ENCODE measurements at places on chromosomes 5 and 9.

DNA sequence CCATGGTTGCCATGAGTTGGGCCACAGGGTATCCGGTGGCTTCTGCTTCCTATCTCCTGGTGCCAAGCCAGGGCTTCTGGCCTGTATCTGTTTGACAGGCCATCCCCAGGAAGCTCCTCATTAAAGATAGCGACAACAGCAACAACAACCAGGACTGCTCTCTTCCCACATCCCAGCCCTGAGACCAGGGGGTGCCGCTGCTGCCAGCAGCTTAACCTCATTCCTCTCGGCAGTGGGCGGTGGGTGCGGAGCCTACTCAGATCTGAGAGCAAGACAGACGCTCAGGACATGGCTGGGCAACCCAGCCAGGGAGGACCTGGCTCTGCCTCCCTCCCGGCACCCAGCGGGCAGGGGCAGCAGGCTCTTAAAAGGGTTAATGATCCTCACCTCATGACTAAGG, 98.3 kb downstream of the PSD2 start:
- no peak for DNase-seq

DNA sequence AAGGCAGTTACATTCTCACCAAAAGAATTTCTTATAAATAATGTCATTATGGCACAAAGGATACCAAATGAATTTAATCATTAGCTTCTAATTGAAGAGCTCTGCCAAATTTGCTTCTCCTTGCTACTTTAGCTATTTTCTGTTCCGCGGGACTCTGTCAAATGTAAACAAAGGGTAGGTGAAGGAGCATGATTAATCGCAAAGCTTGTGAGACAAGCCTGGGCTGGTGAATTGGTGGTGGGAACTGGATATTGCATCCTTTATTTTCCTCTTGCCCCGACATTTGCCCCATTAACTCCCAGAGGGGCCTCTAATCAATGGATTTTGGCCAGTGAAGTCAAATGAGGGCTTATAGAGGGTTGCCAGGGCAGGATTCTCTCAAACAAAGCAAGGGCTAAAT, 234.2 kb upstream of the RFX3 start:
- no peak for DNase-seq

DNA sequence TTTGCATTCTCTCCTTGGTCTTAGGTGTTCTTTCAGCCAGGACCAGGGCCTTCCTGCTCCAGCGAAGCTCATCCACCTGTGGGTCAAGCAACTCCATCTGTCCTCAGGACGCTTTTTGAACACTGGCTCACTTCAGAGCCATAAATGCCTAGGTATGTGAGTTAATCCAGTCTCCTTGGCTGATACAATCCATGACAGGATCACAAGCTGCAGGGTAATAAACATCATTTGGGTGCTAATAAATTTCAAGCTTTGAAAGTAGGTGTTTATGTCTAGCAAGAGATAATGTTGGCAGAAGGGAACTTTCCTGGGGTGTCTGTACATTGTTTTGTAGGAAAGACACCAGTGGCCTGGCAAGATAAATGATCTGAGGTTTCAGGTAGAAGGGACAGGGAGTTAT, 159.2 kb upstream of the TUT7 start:
- DNase-seq = no peak

- no peak for DNase-seq
Observed at GRCh38 chr5:170628028-170628427, 124.2 kb downstream of the KCNIP1 start.

GRCh38 chr9:124225945-124226344, 31.8 kb upstream of the NEK6 start:
- DNase-seq = no peak

DNA sequence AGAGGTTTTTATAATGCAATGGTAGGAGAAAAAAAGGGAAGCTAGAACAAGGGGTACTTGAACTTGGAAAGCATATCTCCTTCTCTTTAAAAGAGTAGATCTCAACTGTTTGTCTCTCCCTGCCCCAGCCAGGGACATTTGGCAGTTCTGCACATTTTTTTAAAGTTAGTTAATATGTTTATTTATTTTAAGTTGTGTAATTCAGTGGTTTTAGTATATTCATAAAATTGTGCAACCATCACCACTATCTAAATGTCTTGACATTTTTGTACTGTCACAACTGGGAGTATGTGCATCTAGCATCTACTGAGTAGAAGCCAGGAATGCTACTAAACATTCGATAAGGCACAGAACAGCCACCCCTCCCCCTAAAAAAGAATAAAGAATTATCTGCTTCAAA, 103.5 kb upstream of the DPYSL3 start:
- no peak for DNase-seq

DNA sequence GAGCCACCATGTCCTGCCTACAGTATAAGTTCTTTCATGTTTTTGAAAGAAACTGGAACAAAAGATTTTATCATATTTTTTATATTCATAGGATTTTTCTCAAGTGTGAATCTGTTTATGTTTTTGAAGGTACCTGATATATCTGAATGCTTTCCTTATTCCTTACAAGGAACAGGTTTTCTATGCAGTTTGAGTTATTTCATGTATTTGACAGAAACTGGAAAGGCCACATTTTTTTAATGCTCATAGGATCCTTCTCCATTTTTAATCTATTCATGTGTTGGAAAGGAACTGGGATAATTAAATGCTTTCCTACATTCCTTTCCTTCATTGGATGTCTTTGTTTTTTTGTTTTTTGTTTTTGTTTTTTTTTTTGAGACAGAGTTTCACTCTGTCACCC, 15.7 kb upstream of the FBXW2 start:
- no peak for DNase-seq

DNA sequence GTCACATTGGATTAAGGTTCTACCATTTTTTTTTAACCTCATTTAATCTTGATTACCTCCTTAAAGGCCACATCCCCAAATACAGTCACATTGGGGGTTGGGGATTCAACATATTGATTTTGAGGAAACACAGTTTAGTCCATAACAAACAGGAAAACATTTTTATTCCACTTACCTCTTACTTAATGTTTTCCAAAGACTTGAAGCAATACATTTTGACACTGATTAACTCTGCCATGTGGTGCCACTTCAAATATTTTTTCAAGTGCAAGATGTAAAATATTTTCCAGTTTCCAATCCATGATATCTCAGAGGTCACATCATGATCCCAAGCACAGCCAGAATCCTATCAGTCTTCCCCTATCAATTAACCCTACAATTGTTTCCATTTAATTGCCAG, 548.0 kb downstream of the CSNK1G3 start:
- DNase-seq = no peak

- no peak for DNase-seq
Observed at GRCh38 chr5:80408484-80409366, 861 bp downstream of the ZFYVE16 start.

GRCh38 chr9:105993921-105994715, 299.8 kb downstream of the TMEM38B start:
- no peak for DNase-seq

DNA sequence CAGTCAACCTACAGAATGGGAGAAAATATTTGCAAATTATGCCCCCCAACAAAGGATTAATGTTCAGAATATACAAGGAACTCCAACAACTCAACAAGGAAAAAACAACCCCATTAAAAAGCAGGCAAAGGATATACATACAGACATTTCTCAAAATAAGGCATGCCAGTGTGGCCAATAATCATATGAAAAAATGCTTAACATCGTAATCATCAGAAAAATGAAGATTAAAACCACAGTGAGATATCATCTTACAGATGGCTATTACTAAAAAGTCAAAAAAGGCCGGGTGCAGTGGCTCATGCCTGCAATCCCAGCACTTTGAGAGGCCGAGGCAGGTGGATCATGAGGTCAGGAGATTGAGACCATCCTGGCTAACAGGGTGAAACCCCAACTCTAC, 103.2 kb downstream of the KLHL3 start:
- no peak for DNase-seq

DNA sequence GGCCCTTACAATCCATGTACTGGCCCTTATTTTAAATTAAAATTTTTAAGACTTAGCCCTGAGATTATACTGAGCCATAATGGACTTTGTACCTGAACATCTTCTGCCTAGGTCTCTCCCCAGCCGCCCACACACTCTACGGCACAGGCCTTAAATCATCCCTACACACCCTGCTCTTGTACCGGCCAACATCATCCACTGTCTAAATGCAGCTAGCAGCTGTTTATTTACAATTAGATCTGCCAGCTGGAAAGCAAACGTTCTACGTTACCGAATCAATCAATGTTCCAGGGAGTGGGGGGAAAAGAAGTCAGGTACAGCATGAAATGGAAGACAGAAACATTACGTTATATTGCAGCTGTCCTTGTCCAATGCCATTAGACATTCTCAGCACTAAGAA, 88.4 kb upstream of the GRAMD2B start:
- no peak for DNase-seq

- DNase-seq = no peak
Observed at GRCh38 chr9:76114144-76114543, 223.7 kb downstream of the PCSK5 start.

DNA sequence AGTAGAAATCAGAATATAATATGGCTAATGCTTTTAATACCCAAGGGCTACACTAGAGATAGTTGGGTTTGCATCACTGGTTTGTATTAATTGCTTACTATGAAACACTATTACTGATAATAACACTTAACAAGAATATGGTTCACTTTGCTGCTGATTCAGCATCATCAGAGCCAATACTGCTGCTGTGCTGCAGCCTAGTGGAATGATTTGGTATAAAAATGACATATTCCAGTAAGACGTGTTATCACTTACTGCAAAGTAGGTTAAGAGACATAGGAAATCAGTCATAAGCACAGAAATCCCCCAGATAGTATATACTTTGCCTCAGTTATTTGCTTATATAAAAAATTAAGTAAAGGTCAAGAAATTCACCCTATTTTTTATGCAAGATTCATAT, 2.8 kb downstream of the CDH10 start:
- DNase-seq = no peak

GRCh38 chr5:136206361-136206760, 13.4 kb upstream of the SMIM32 start:
- no peak for DNase-seq

DNA sequence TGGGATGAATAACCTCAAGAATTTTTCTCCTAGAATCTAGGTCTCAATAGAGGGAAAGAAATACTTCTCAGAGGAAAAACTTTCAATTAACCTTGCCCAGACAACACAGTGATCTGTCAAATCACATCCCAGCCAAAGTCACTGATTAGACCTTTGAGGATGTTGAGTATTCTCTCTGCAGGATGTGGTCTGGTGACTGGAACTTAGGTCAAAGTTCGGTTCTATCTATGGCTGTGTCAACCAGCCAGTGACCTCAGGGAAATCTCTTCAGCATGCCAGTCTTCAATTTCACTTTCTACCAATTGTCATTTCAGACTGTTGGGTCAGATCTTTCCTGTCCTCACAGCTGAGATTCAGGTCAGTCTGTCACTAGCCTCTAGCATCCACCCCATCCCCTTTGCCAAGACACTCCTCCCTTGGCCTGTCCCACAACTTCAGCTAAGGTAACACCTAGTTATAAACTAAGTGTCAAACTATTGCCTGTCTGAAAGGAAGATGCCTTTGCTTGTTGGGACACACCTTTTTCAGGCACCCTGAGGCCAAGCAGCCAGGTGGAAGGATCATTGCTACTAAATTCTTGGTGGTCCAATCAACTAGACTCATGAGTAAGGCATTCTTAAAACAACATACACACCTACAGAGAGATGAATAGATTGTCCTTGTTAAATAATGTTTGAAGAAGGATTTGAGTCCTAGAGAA, 156.3 kb upstream of the FST start:
- DNase-seq = no peak

- DNase-seq = no peak
Observed at GRCh38 chr5:81896764-81897163, 75.1 kb upstream of the ATG10 start.

GRCh38 chr9:85224301-85224700, 517.5 kb downstream of the AGTPBP1 start:
- no peak for DNase-seq

DNA sequence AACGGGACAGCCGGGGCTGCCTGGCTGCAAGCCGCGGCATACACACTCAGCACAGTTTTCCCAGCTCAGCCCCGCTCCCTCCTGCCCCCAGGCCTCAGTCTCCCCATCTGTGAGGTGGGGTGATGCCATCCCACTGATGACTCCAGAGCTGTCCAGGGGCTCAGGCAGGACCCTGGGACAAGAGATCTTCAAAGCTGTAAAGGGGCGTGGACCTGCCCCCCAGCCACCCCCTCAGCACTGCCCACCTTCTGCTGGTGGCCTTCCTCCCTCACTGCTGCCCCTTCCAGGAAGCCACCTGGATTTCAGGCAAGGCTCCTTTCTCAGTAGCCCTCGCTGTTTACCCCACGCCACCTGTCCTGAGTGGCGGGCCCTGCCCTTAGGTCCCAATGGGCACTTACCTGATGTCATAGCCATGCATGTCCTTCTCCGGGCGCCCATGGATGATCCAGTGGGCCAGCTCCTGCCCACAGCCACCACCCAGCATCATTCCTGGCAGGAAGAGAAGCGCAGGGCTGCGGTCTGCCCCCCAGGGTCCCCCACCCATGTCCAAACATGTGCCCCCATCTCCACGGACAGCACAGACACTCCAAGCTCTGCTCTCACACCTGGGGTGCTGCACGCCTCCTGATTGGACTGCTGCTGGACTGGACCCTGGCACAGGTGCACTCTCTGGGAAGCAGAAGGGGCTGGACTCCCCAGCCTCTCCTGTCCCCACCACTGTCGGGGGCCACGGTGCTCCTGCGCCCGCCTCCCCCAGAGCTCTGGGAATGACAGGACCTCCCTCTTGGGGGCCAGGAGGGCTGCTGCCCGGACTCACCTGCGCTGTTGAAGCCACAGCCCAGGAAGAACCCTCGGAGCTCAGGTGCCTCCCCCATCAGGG, 25.7 kb downstream of the SARDH start:
- DNase-seq = no peak

DNA sequence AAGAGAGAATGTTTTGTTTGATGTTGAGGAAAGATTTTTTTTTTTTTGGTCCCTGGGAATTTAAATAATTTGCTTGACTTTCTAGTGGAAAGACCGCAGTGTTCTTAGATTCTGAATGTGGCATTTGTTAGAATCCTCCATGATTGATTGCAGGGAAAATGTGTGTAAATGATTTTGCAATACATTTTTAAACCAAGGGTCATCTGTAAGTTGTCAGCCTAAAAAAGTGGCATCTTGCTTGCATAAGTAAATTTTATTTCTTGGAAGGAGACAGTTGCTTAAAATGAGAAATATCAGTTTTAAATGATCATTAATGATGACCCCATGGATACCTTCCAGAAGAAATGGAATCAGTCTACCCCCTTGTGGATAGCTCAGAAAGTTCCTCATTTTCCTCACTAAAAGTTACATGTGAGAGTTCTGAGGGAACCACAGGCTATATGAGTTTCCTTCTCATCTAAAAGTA, 105.1 kb upstream of the SLC25A48 start:
- DNase-seq = no peak

- no peak for DNase-seq
Observed at GRCh38 chr5:144421411-144421810, 250.7 kb downstream of the KCTD16 start.

- DNase-seq = no peak
Observed at GRCh38 chr9:98425079-98425478, 169.6 kb upstream of the TBC1D2 start.

DNA sequence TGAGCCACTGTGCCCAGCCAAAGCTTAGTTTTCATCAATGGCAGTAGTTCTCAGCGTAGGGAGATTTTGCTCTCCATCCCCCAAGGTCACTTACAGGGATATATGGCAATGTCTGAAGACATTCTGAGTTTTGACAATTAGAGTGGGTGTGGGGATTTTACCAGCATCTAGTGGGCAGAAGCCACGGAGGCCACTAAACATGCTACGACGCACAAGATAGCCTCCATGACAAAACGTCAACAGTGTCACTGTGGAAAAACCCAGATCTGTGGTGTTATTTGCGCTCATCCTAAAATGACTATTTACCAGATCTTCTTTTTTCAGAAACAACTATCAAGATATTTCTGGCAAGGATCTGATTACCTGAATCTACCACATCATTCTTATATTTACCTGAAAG, 68.2 kb downstream of the CDC14B start:
- no peak for DNase-seq

All from activated CD4-positive, alpha-beta T cell treated with anti-CD3 and anti-CD28 coated beads, Interleukin-2, amount 50 U/mL, for 4 hours (primary cell).